Astrocyte of the spinal cord (primary cell): ENCODE measurements at places on chromosomes 5 and 9.

- DNase-seq = no peak
Observed at GRCh38 chr5:1401536-1402138, 43.6 kb downstream of the SLC6A3 start.

- DNase-seq = no peak
Observed at GRCh38 chr9:7387840-7388239, 411.7 kb downstream of the DMAC1 start.

DNA sequence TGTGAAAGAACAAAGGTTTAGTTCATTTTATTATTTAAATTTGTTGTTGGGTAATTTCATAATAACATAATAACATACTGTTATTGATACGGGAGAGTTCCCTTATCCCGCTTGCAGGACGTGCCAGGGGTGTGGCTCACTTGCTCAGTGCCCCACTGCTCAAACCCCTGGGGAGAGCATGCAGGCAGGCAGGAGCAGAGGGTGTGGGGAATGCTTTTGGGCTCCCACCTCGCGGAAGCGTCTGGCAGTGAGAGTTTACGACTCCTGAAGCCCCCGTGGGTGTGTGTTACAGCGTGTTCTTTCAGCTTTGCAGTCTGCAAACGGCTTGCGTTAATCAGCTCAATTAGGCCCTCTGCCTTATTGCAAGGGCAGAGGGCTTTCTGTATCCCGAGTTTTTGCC, 675.9 kb downstream of the SEMA5A start:
- DNase-seq = no peak

DNA sequence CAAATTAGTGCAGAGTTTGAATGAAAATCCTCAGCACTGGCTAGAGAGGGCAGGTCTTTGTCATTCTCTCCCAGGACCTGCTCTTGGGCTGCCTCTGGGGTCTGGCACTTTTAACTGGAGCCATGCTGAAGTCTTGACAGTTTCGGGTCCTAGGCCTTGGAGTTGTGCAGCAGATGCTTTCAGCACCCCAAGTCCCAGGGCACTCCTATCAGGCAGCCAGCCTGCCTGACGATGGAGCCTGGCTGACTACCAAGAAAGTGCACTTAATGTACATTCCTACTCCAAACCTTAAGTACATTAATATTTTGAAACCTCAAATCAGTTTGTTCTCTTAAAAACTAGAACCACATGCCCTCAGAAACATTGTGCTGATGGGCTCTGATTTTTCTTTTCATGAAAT, 69.3 kb upstream of the CXCL14 start:
- DNase-seq = no peak

DNA sequence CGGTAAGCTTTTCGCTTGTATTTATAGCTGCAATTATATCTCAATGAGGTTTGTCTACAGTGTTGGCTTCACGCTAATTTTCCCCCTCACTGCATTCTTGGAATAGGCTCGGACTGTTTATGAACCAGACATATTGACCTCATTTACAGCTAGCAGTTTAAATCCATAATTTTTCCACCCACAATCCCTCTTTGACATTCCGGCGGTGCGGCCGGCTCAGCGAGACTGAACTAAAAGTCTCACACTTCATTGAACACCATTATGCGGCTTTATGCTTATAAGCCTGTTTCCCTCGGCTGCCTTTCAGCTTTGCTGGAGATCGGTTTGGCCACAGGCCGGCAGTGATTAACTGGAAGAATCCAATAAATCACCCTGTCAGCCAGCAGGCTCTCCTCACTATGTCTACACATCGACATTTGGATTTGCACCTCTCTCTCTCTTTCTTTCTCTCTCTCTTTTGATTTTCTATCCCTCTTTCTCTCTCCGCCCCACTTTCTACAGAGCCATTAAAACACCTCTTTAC, 315.0 kb upstream of the TLE4 start:
- peak; percentile 96 for DNase-seq

- DNase-seq = no peak
Observed at GRCh38 chr5:1383344-1383743, 38.4 kb upstream of the CLPTM1L start.

DNA sequence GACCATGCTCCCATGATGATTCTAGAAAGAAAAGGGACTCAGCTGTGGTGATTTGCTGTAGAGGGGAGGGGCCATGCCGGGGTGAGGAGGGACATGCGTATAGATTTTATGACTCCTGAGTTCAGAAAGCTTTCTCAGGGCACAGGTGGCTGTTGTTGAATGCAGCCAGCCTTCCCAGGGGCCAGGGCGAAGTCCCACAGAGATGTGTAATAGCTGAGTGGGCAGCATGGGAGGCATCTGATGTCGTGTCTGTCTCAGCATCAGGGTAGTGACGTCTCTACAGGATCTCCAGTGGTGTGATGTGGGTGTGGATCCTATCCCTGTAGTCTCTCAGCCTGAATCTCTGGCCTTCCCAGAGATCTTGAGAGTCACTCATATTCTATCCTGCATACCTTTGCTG, 7.8 kb upstream of the BOD1 start:
- no peak for DNase-seq

GRCh38 chr9:118482306-118482705, 778.1 kb downstream of the TLR4 start:
- no peak for DNase-seq

GRCh38 chr5:79590396-79590999, 21.7 kb upstream of the TENT2 start:
- DNase-seq = no peak

DNA sequence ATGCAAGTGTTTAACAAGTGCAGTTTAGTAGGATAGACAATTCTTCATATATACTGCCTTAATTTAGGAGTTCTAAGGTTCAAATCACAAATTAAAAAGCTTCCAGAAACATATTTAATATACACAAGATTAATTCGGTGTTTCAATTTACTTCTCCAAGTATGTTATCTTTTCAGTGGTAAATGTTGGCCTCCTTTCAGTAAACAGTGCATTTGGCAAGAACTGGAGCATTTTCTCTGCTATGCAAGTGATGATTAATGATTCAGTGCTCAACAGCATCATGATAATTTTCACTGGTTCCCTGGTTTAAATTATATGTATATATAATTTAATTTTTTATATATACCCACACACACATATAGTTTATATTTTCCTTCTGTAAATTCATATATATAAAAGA, 541.7 kb downstream of the EFNA5 start:
- DNase-seq = peak; percentile 38

- DNase-seq = no peak
Observed at GRCh38 chr9:33161589-33162132, 5.5 kb downstream of the B4GALT1 start.

- DNase-seq = no peak
Observed at GRCh38 chr5:115496936-115497576, 47.5 kb downstream of the FEM1C start.

DNA sequence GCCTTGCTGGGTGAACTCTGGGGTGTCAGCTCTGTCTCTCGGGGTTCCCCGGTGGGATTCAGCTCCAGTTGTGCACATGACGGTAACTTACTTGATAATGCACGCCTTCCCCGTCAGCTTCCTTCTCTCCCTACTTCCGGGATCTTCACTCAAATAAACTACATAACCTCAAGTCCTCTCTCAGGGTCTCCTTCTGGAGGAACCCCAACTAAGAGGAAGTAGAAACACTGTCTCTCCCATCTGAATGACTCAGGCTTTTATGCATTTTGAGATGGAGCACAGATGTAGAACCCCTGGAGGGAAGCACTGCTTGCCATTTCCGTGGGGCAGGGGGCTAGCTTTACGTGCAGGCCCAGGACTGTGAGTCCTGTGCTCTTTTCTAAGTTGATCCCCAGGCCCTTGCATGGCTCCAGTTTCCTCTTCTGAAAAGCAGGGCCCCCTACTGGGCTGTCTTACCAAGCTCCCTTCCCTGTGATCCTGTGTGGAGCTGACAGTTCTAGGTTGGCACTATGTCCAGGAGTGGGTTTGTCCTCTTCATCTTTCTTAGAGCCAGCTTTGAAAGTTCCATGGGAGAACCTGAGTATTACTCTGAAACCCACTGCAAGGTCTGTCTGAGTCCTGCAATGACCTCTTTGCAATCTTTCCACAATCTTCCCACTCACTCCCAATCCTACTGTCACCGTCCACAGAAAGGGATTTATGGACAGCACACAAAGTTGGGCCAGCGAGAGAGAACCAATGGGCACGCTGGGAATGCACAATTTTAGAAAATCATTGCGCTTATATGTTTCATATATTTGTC, 17.7 kb downstream of the S1PR3 start:
- DNase-seq = no peak

- DNase-seq = no peak
Observed at GRCh38 chr5:157518963-157519362, 56.6 kb downstream of the ADAM19 start.

GRCh38 chr9:136172412-136173079, 32.4 kb downstream of the LHX3 start:
- DNase-seq = no peak

- no peak for DNase-seq
Observed at GRCh38 chr5:171309276-171310211, 496 bp downstream of the TLX3 start.

GRCh38 chr9:131117121-131117761, 8.1 kb upstream of the NUP214 start:
- no peak for DNase-seq

DNA sequence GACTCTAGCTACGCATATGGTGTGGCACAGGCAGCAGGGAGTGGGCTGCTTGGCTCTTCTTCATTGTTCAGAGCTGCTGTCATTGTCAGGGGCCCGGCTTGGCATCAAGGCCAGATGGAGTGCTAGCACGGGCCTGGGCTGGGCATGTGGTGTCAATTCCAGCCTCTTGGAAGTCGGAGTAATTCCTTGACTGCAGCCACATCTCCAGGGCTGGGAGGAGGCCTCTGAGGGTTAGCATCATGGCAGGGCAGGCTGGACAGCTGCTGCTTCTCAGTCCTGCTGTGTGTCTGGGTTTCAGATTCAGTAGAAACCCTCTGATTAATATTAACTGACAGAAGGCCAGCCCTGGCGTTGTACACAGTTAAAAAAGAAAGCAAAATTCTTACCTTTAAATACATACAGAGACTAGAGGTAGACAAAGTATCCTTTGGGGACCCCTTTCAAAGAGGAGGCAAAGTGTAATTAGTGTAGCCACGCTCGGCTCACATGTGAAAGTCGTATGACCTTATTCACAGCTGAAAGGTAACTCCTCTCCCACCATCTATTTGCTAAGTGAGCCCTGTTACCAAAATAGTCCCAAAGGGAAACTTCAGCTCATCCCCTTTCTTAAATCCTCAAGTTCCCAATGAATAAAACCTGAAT, 126.4 kb downstream of the DOCK2 start:
- DNase-seq = no peak

GRCh38 chr5:94916619-94917018, 298.1 kb downstream of the SLF1 start:
- no peak for DNase-seq

DNA sequence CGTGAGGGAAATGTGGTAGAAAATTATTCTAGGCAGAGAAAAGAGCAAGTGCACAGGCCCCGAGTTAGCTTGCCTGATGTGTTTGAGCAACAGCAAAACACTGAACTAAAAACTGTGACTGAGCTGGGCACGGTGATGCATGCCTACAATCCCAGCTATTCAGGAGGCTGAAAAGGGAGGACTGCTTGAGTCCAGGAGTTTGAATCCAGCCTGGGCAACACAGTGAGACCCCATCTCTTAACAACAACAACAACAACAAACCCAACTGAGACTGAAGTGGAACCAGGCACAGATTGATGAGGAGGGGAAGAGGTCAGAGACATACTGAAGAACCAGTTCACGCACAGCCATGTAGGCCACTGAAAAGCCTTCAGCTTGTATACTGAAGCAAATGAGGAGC, 42.5 kb downstream of the SCAI start:
- DNase-seq = no peak

- DNase-seq = no peak
Observed at GRCh38 chr9:89432986-89433530, 64.9 kb downstream of the SEMA4D start.

GRCh38 chr5:103667068-103667467, 104.5 kb upstream of the NUDT12 start:
- peak; percentile 28 for DNase-seq

GRCh38 chr5:138985256-138985655, 110.1 kb upstream of the LRRTM2 start:
- peak; percentile 15 for DNase-seq

- no peak for DNase-seq
Observed at GRCh38 chr5:78279194-78279593, 15.3 kb downstream of the AP3B1 start.

DNA sequence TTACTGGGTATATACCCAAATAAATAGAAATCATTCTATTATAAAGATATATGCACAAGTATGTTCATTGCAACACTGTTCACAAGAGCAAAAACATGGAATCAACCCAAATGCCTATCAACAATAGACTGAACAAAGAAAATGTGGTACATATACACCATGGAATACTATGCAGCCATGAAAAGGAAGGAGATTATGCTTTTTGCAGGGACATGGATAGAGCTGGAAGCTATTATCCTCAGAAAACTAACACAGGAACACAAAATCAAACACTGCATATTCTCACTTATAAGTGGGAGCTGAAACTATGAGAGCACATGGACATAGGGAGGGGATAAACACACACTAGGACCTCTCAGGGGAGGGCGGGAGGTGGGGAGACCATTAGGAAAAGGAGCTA, 298.4 kb upstream of the CDH9 start:
- no peak for DNase-seq

DNA sequence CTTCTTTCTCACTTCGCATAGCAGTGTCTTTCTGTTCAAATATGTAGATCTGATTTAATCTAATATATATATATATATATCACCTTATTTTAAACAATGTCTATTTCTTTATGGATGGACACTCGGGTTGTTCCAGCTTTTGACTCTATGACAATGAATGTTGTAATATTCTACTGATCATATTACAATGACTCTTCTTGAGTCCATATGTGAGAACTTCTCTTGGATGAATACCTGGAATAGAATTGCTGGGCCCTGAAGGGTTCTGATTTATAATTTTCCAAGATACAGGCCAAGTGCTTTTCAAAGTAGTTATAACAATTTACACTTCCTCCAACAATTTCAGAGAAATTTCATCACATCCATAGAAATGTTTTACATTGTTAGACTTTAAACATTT, 28.8 kb downstream of the NTRK2 start:
- DNase-seq = no peak

- DNase-seq = no peak
Observed at GRCh38 chr5:111840036-111840674, 83.2 kb upstream of the NREP start.

DNA sequence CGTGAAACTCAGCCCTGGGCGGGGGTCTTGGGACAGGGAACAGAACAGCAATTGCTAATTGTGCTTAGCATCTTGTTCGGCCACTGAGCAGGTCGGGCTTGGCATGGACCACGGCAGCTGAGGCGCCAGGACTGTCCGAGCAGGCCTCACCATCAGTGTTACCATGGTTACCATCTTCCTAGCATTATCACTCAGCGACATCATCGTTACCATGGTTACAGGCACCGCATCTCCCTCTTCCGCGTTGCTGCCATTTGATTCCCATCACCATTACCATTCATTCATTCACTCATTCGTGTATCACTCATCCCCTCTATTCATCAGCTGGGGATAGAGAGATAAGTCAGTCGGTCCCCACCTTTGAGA, 81.0 kb upstream of the ZBTB43 start:
- DNase-seq = no peak
